CD8-positive, alpha-beta memory T cell (primary cell): ENCODE measurements at places on chromosomes 1 and 21.

- H3K36me3 ChIP-seq: no peaks in the 10 kb centered on the region
- H3K27me3 ChIP-seq: no peaks in the 10 kb centered on the region
Measured at GRCh38 chr1:42904434-42904833, 54.2 kb downstream of the SLC2A1 start.

DNA sequence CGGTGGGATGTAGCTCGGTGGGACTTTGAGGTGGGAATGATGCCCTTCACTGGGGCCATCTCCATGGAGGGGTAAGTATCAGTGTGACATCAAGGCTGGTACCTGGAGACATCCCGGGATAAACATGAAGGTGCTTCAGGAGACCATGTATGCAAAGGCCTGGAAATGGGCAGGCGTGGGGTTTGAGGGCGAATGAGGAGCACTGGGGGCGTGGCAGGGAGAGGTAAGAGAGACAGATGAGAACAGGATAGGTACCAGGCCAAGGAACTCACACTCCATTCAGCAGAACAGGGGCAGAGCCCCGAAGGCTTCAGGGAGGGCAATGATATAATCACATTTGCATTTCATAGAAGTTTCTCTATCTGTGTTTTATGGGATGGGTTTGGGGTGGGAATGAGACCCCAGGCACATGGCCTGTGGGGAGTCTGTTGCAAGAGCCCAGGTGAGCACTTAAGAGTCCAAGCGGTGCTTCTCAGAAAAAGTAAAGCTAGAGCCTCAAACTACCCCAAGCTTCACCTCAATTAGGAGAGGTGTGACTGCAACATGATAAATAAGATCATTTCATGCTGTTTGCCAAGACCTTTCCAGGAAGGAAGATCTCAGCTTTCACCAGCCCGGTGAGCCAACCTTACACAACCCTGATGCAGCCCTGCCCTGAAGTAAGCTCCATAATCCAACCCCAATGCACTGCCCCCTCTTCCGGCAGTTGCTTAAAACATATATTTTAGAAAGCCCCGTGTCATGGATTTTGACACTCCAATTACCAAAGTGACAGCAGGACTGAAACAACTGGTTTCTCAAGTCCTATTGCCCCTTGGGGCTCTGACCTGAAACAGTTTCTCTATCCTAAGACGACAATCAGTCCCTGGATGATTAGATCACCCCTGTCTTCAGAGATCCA, 7.4 kb downstream of the S100A9 start:
- no peak for DNase-seq
- no peaks in the 10 kb centered on the region for H3K27me3 ChIP-seq
- no peak overlapping the region for H3K4me3 ChIP-seq
- no peaks in the 10 kb centered on the region for H3K4me1 ChIP-seq
- no peaks in the 10 kb centered on the region for H3K36me3 ChIP-seq

DNA sequence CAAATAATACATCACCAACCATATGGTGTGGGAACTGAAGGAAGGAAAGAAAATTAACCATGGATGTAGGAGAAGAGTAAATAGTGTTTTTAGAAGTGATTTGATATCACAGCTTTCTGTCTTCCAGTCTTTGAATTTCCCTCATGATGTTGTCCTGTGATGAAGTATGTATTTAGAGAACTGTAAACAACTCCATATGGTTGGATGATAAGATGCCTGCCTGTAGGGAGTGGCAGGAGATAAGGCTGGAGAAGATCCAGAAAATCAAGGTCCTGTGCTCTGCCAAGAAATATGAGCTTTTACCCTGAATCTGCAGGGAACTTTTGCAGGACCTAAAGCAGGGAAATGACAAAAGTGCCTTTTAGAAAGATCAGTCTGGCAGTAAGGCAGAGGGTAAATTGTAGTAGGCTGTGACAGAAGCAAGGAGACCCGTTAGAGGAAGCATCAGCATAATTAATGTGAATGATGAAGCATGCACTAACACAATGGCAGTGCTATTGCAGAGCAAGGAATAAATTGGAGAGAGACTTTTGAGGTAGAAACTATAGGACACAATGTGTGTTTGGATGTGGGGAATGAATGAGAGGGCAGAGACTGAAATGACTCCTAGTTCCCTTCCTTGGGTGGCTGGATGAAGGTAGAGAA, 21.9 kb downstream of the CEPT1 start:
- H3K36me3 ChIP-seq: no peaks in the 10 kb centered on the region
- no peak for DNase-seq
- no peak overlapping the region for H3K4me3 ChIP-seq
- H3K27ac ChIP-seq: no peak overlapping the region
- H3K4me1 ChIP-seq: no peaks in the 10 kb centered on the region
- no peaks in the 10 kb centered on the region for H3K27me3 ChIP-seq

DNA sequence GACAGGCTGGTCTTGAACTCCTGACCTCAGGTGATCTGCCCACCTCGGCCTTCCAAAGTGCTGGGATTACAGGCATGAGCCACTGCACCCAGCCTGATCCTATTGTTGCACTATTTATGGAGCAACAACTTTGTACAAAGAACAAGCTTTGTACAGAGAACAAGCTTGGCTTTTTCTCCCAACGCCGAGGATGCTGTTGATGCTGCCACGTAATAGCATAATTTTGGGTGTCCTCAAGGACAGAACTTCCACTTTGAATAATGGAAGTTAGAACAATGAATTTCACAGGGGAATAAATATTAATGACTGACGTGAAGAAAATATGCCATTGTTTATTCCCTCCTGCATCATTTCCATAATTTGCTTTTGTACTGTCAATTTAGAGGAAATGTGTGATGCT, 12.8 kb upstream of the RBP7 start:
- H3K27me3 ChIP-seq: no peaks in the 10 kb centered on the region
- no peak overlapping the region for H3K27ac ChIP-seq
- peaks cover 4% of the 10 kb centered on the region for H3K36me3 ChIP-seq
- no peak for DNase-seq
- H3K4me1 ChIP-seq: no peaks in the 10 kb centered on the region
- no peak overlapping the region for H3K4me3 ChIP-seq

DNA sequence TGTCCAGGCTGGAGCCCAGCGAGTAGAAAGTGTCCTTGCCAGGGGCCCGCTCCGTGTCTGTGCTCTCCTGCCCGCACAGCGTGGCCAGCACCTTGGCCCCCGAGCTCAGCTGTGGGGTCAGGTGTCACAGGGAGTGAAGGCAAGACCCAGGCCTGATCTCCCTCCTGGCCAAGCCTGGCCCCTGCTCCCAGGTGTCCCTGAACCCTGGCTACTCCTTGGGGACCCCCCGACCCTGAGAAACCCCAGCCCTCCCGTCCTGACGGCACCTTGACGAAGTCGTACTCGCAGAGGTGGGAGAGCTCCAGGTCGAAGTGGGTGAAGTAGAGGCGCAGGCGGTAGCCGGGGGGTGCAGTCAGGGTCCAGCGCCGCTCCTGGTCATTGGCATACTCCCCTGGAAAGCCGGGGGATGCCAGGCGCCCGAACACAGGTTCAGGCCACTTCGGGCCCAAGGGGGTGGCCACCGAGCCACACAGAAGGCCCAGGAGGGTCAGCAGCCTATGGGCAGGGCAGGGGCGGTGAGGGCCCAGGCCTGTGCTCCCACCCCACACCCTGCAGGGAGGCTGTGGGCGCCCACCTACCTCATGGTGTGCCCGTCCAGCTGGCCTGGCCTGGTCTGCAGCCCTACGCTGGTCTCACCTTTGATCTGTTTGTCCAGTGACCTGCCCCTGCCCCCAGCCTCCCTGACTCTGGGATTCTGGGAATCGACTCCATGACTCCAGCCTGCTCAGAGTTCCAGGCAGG, at the start of gene MASP2:
Gene MASP2 (minus strand): TSS at position 615 of the 741 bp plus-strand sequence. CDS start 32 bp downstream, at position 583.
- no peaks in the 10 kb centered on the region for H3K27me3 ChIP-seq
- no peak within 1 kb of the TSS for H3K4me3 ChIP-seq
- no peaks in the 10 kb centered on the region for H3K4me1 ChIP-seq
- no peak within 1 kb of the TSS for H3K27ac ChIP-seq
- DNase-seq: no peak

DNA sequence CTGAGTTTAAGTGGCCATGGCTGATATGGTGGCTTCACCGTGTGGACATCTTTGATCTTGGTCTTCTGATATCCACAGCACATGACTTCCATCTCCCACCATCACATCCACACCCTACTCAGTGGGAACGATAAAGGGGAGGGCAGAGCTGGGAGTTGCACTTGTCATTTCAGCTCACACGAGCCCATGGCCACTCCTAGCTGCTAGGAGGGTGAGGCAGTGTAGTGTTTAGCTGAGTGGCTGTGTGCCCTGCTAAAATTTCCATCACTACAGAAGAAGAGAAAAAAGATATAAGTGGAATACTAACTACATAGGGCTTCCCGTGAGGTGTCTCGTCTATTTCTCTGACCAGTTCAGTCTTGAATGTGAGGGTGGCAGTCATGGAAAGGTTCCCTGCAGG, 123.3 kb upstream of the EDN2 start:
- H3K4me3 ChIP-seq: no peak overlapping the region
- no peak for DNase-seq
- H3K27ac ChIP-seq: no peak overlapping the region
- H3K36me3 ChIP-seq: no peaks in the 10 kb centered on the region
- H3K27me3 ChIP-seq: no peaks in the 10 kb centered on the region

GRCh38 chr21:35606146-35606545, 454.2 kb downstream of the SETD4 start:
- no peaks in the 10 kb centered on the region for H3K27me3 ChIP-seq
- DNase-seq: no peak
- H3K4me3 ChIP-seq: no peak overlapping the region
- no peaks in the 10 kb centered on the region for H3K36me3 ChIP-seq

DNA sequence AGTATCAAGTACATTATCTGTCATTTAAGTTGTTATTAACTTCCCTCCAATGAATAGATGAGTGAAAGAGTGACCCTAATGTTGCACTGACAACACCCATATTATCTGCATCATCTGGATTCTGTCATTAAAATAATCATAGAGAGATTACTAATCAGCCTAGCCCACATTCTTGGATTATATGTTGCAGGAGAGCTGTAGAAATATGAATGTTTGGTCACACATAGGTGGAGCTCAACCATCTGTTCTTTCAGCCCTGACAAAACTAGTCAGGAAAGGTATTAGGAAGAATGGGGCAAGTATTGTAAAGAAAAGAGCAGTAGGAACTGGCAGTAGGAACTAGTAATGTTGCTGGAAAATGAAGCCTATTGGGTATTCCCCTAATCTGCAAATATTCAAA, 15.4 kb downstream of the FLG2 start:
- no peak overlapping the region for H3K4me3 ChIP-seq
- H3K36me3 ChIP-seq: no peaks in the 10 kb centered on the region
- H3K27me3 ChIP-seq: no peaks in the 10 kb centered on the region
- no peak overlapping the region for H3K27ac ChIP-seq
- no peak for DNase-seq

- peaks cover 13% of the 10 kb centered on the region for H3K27me3 ChIP-seq
- H3K36me3 ChIP-seq: no peaks in the 10 kb centered on the region
Measured at GRCh38 chr1:6180707-6181311, 688 bp upstream of the CHD5 start.

DNA sequence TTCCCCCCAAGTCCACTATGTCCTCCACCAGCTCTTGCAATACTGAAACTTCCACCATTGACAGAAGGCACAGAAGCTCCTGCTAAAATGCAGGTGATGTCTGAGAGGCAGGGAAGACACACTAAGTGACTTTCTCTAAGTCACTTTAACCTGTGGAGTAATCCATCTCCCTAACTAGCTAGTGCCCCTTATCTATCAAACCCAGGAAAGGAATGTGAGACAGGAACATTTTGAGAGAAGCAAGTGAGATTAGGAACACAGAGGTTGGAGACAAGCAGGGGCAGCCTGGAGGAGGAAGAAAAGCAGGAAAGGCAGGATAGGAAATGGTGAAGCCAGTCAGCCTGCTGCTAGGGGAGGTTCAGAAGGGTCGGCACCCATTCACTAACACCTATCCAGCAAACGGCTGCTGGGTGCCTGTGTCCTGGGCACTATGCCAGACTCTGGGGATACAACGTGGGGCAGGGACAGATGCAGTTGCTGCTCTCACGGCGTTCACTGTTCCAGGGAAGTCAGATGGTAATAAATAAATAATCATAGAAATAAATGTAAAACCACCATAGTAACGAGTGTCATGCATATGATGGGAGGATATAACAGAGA, 7.0 kb downstream of the GPA33 start:
- peaks cover 16% of the 10 kb centered on the region for H3K4me1 ChIP-seq
- H3K36me3 ChIP-seq: no peaks in the 10 kb centered on the region
- no peaks in the 10 kb centered on the region for H3K27me3 ChIP-seq

- no peak for DNase-seq
- no peaks in the 10 kb centered on the region for H3K36me3 ChIP-seq
- no peak overlapping the region for H3K27ac ChIP-seq
- H3K27me3 ChIP-seq: no peaks in the 10 kb centered on the region
- H3K4me1 ChIP-seq: no peaks in the 10 kb centered on the region
Measured at GRCh38 chr1:236214761-236215160, 67.0 kb downstream of the ERO1B start.

- H3K27ac ChIP-seq: no peak overlapping the region
- no peaks in the 10 kb centered on the region for H3K27me3 ChIP-seq
- no peak for DNase-seq
- H3K36me3 ChIP-seq: no peaks in the 10 kb centered on the region
- H3K4me1 ChIP-seq: no peaks in the 10 kb centered on the region
- H3K4me3 ChIP-seq: no peak overlapping the region
Measured at GRCh38 chr1:159120317-159120716, 43.8 kb upstream of the AIM2 start.
